CD14-positive monocyte (primary cell): ENCODE measurements at places on chromosomes 6 and 20. TPM values are rescaled to one million over a fixed set of nuclear protein-coding genes. Genes with fewer than 3 reads are reported as not detected.
A peak's percentile ranks its signal among the peaks of the same experiment; 100 is the strongest.

GRCh38 chr20:36015806-36016403 lies 47.5 kb downstream of the CNBD2 start:
- DNase-seq, result no peak

BANF2 gene
- polyA plus RNA-seq, result not detected

PROCR gene
- polyA plus RNA-seq, result 1.1 and 1.2 TPM in 2 replicates

TMEM200A gene
- not detected in 2 replicates for polyA plus RNA-seq

GRCh38 chr6:160070427-160070826 lies 51.2 kb upstream of the SLC22A1 start:
- DNase-seq, result no peak

DNA sequence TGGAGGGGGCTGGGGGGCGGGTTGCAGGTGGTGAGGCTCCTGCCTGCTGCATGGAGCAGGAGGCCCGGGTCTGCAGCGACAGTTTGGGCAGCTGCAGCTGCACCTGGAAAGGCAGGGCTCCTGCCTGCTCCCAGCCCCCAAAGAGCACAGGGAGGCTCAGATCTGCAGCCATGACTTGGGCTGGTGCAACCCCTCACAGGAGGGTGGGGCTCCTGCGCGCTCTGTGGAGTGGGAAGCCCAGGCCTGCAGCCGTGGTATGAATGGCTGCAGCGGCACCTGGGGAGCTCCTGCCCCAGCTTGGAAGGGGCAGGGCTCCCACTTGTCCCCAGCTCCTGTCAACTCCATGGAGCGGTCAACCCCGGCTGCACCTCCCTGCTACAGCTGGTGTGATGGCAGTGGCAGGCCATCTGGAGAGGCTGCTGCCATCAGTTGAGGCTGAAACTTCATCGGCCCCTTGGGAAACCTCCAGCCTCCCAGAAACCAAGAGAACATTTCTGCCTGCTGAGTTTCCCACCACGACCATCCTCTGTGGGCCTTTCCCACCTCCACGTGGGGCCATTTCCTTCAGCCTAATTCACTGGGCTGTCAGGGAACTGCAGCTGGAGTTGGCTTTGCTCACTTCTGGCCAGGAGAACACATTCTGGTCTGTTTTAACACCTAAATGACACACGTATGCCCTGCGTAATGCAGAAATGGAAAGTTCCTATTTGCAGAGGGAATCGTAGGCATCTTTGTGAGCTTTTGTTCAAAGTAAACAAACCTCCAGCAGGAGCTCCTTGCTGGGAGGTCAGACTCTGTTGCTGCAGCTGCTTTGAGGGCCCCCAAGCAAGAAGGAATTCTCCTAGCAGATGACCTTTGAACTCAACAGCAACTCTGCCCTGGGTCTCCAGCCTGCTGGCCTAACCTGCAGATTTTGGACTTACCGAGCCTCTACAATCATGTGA lies 429.0 kb downstream of the PREX1 start:
- no peak for DNase-seq

- no peak for DNase-seq
These were observed 194.1 kb downstream of the SYNDIG1 start for GRCh38 chr20:24663496-24663895.

GRCh38 chr6:154558984-154559383 lies 48.5 kb upstream of the CNKSR3 start:
- no peak for DNase-seq

DNA sequence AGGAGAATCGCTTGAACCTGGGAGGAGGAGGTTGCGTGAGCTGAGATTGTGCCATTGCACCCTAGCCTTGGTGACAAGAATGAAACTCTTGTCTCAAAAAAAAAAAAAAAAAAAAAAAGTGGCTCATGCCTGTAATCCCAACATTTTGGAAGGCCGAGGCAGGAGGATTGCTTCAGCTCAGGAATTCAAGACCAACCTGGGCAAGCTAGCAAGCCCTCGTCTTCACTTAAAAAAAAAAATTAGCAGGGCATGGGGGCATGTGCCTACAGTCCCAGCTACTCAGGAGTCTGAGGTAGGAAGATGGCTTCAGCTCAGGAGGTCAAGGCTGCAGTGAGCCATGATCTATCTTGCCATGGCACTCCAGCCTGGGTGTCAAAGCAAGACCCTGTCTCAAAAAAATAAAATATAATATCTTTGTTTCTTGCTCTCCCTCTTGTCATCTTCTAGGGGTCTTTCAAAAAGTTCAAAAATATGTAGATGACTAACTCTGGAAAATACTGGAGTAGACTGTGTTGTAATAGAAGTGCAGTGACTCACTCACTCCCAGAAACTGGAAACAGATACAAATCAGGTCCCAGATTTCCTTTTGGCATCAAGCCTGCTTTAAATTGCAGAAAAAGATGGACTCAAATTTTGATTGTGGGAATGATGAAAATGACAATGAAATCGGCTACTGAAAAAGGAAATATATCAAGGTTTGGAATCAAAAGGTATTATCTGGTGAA lies 2.8 kb upstream of the GINM1 start:
- peak; percentile 41 for DNase-seq
